ENCODE measurements at places on chromosomes 16 and 17. TPM values are rescaled to one million over a fixed set of nuclear protein-coding genes. Genes with fewer than 3 reads are reported as not detected.

Gene HSF4
- total RNA-seq: 5.5 TPM

Gene C17orf67
- 2.6 TPM for total RNA-seq

- no peak for DNase-seq
- H3K4me1 ChIP-seq: no peaks in the 10 kb centered on the region
- no peaks in the 10 kb centered on the region for H3K27me3 ChIP-seq
- H3K27ac ChIP-seq: no peak overlapping the region
- H3K36me3 ChIP-seq: peaks cover 5% of the 10 kb centered on the region
These were observed 38.5 kb downstream of the VPS53 start for GRCh38 chr17:676060-676700.

Gene ZNRF1
- 25.9 TPM for total RNA-seq

DNA sequence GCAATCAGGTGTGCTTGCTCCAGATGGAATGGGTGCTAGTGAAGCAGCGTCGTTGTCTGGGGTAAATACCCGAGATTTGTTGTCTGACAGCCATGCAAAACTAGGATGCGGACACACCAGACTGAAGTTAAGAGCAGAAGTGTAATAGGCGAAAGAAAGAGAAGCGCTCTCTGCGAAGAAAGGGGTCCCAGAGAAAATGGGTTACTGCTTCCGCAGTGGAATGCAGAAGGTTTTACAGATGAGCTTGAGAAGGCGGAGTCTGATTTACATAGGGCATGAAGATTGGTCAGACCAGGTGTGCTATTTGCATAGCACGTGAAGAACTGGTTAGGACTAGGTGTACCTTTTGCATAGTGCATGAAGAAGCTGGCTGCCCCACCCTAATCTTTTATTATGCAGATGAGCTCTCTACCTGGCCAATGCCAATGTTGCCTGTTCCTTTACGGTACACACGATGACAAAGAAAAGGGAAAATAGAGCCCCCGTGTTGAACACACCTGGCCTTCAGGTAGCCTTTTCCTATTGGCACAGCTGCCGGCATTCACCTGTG lies 32.0 kb upstream of the SNN start:
- DNase-seq: no peak
- H3K27me3 ChIP-seq: no peaks in the 10 kb centered on the region
- H3K4me3 ChIP-seq: no peak overlapping the region

GRCh38 chr16:67394155-67395104 lies 1.1 kb upstream of the TPPP3 start:
- H3K4me3 ChIP-seq: no peak overlapping the region
- no peak for DNase-seq
- peaks cover 6% of the 10 kb centered on the region for H3K27me3 ChIP-seq
- no peaks in the 10 kb centered on the region for H3K4me1 ChIP-seq
- H3K27ac ChIP-seq: no peak overlapping the region
- H3K36me3 ChIP-seq: no peaks in the 10 kb centered on the region

DNA sequence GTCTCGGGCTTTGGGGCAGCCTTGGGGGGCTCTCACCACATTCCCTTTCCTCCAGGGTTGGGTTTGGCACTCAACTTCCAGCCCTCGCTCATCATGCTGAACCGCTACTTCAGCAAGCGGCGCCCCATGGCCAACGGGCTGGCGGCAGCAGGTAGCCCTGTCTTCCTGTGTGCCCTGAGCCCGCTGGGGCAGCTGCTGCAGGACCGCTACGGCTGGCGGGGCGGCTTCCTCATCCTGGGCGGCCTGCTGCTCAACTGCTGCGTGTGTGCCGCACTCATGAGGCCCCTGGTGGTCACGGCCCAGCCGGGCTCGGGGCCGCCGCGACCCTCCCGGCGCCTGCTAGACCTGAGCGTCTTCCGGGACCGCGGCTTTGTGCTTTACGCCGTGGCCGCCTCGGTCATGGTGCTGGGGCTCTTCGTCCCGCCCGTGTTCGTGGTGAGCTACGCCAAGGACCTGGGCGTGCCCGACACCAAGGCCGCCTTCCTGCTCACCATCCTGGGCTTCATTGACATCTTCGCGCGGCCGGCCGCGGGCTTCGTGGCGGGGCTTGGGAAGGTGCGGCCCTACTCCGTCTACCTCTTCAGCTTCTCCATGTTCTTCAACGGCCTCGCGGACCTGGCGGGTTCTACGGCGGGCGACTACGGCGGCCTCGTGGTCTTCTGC lies 8.4 kb downstream of the SLC16A3 start:
- peaks cover 68% of the 10 kb centered on the region for H3K4me1 ChIP-seq
- no peak overlapping the region for H3K4me3 ChIP-seq
- DNase-seq: no peak
- peaks cover 4% of the 10 kb centered on the region for H3K36me3 ChIP-seq
- H3K27me3 ChIP-seq: no peaks in the 10 kb centered on the region
- no peak overlapping the region for H3K27ac ChIP-seq

Gene CDK5R1
- total RNA-seq: 26.7 TPM

- H3K4me3 ChIP-seq: no peak overlapping the region
- no peak overlapping the region for H3K27ac ChIP-seq
- DNase-seq: no peak
- no peaks in the 10 kb centered on the region for H3K4me1 ChIP-seq
- no peaks in the 10 kb centered on the region for H3K36me3 ChIP-seq
These were observed 1.1 kb upstream of the CRHR1 start for GRCh38 chr17:45782889-45783592.

DNA sequence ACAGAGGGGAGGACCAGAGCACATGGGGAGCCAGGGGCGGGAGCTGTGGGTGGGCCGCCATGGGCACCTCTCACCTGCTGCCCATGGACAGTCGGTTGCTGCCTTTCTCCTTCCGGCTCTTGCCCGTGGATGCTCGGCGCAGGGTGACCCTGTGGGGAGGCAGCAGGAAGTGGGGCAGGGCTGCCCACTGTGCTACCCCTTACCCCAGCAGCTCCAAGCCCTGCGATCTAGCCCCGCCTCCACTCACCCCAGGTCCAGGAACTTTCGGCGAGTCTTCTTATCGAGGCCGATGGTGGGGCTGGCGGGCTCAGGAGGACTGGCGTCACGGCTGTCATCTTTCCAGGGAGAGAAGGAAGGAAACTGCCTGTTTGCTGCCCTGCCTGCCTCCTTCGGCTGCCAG lies 14.2 kb downstream of the SAMD14 start:
- peaks cover 6% of the 10 kb centered on the region for H3K27me3 ChIP-seq
- no peaks in the 10 kb centered on the region for H3K4me1 ChIP-seq
- no peak overlapping the region for H3K27ac ChIP-seq
- no peak for DNase-seq

- no peak for DNase-seq
- H3K4me1 ChIP-seq: no peaks in the 10 kb centered on the region
- no peaks in the 10 kb centered on the region for H3K36me3 ChIP-seq
- no peaks in the 10 kb centered on the region for H3K27me3 ChIP-seq
- H3K27ac ChIP-seq: no peak overlapping the region
- H3K4me3 ChIP-seq: no peak overlapping the region
These were observed 8.1 kb downstream of the HSF5 start for GRCh38 chr17:58480090-58480489.

- no peak for DNase-seq
- H3K4me1 ChIP-seq: no peaks in the 10 kb centered on the region
- H3K27me3 ChIP-seq: no peaks in the 10 kb centered on the region
- no peaks in the 10 kb centered on the region for H3K36me3 ChIP-seq
- no peak overlapping the region for H3K27ac ChIP-seq
- H3K4me3 ChIP-seq: no peak overlapping the region
These were observed 1507.4 kb downstream of the CDH11 start for GRCh38 chr16:63614429-63614828.

- no peak overlapping the region for H3K27ac ChIP-seq
- H3K27me3 ChIP-seq: no peaks in the 10 kb centered on the region
- no peaks in the 10 kb centered on the region for H3K4me1 ChIP-seq
- no peaks in the 10 kb centered on the region for H3K36me3 ChIP-seq
- no peak for DNase-seq
- H3K4me3 ChIP-seq: no peak overlapping the region
These were observed 29.9 kb upstream of the IRX6 start for GRCh38 chr16:55294129-55294528.

Gene ITGAX
- 30.0 TPM for total RNA-seq

Gene RAB11FIP4
- 27.0 TPM for total RNA-seq

- H3K27ac ChIP-seq: no peak overlapping the region
- no peaks in the 10 kb centered on the region for H3K4me1 ChIP-seq
- H3K36me3 ChIP-seq: no peaks in the 10 kb centered on the region
- no peak for DNase-seq
- no peak overlapping the region for H3K4me3 ChIP-seq
These were observed 11.4 kb downstream of the MTSS2 start for GRCh38 chr16:70674221-70675014.

Gene SCGB1C2
- not detected for total RNA-seq

DNA sequence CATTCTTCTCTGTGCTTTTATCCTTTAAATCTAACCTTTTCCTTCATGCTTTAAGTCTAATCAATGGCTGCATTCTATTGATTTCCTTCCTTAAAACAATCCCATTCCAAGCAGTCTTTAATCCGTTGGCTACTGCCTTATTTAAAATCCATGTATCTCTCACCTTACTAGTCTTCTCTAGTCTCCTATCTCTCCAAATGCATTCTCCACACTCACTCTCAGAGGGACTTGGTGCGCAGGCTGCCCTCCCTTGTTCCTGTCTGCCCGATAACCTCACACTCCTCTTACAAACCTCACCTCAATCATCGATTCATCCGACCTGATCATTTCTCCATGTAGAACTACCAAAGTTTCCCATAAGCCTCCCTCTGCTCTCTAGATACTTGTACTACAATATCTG lies 23.1 kb downstream of the PSMD12 start:
- H3K4me1 ChIP-seq: no peaks in the 10 kb centered on the region
- H3K27me3 ChIP-seq: no peaks in the 10 kb centered on the region

- no peaks in the 10 kb centered on the region for H3K27me3 ChIP-seq
- no peaks in the 10 kb centered on the region for H3K36me3 ChIP-seq
- DNase-seq: peak; percentile 69
- H3K27ac ChIP-seq: peak overlapping the region; percentile 77
- peaks cover 45% of the 10 kb centered on the region for H3K4me1 ChIP-seq
These were observed 9.6 kb downstream of the IL32 start for GRCh38 chr16:3074860-3075522.

Gene SPNS3
- total RNA-seq: 2.3 TPM

DNA sequence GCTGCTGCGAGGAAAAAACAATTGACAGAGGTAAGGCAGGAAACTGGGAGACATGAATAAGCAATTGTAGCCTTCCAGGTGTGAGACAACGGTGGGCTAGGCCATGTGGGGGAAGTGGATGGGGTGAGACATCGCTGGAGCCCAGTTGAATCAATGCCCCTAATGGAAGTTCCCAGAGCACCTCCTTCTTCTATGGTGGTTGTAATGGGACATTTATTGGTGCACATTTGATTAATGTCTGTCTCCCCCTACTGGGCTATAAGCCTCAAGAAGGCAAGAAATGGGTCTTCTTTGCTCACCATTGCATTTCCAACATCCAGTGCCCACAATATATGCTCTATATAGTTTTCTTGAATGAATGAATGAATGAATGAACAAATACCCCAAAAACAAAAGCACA lies 22.7 kb upstream of the CD300E start:
- H3K27ac ChIP-seq: no peak overlapping the region
- H3K27me3 ChIP-seq: no peaks in the 10 kb centered on the region
- no peaks in the 10 kb centered on the region for H3K36me3 ChIP-seq
- DNase-seq: no peak

Gene EVI2B
- total RNA-seq: 51.0 TPM

GRCh38 chr16:48057048-48057447 lies 98.7 kb downstream of the ABCC12 start:
- no peaks in the 10 kb centered on the region for H3K4me1 ChIP-seq
- no peak overlapping the region for H3K4me3 ChIP-seq
- no peaks in the 10 kb centered on the region for H3K27me3 ChIP-seq
- H3K36me3 ChIP-seq: no peaks in the 10 kb centered on the region

DNA sequence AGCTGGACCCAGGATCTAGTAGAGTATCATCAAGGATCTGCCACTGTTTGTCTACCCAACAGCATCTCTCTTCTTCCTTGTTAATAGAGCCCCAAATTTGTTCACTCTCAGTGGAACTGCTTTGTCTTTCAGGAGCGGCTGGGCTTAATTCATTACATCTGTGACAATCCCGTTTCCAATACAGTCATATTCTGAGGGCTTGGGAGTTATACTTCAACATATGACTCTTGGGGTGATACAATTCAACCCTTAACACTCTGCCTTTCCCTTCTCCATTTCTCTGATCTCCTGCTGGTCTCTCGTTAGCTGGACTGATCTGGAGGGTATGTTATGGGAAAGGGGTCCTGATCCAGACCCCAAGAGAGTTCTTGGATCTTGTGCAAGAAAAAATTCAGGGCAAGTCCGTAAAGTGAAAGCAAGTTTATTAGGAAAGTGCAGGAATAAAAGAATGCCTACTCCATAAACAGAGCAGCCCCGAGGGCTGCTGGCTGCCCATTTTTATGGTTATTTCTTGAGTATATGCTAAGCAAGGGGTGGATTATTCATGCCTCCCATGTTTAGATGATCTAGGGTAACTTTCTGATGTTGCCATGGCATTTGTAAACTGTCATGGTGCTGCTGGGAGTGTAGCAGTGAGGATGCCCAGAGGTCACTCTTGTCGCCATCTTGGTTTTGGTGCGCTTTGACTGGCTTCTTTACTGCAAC lies 42.4 kb downstream of the IQCK start:
- no peaks in the 10 kb centered on the region for H3K4me1 ChIP-seq
- no peaks in the 10 kb centered on the region for H3K27me3 ChIP-seq
- H3K27ac ChIP-seq: no peak overlapping the region
- H3K36me3 ChIP-seq: no peaks in the 10 kb centered on the region
- H3K4me3 ChIP-seq: no peak overlapping the region

GRCh38 chr17:79657036-79657435 lies 46.2 kb upstream of the RBFOX3 start:
- no peak for DNase-seq
- no peak overlapping the region for H3K27ac ChIP-seq
- no peak overlapping the region for H3K4me3 ChIP-seq

GRCh38 chr16:24973809-24974461 lies 41.2 kb downstream of the ARHGAP17 start:
- no peaks in the 10 kb centered on the region for H3K27me3 ChIP-seq
- H3K27ac ChIP-seq: no peak overlapping the region
- no peak for DNase-seq
- peaks cover 77% of the 10 kb centered on the region for H3K36me3 ChIP-seq
- H3K4me1 ChIP-seq: peaks cover 64% of the 10 kb centered on the region

DNA sequence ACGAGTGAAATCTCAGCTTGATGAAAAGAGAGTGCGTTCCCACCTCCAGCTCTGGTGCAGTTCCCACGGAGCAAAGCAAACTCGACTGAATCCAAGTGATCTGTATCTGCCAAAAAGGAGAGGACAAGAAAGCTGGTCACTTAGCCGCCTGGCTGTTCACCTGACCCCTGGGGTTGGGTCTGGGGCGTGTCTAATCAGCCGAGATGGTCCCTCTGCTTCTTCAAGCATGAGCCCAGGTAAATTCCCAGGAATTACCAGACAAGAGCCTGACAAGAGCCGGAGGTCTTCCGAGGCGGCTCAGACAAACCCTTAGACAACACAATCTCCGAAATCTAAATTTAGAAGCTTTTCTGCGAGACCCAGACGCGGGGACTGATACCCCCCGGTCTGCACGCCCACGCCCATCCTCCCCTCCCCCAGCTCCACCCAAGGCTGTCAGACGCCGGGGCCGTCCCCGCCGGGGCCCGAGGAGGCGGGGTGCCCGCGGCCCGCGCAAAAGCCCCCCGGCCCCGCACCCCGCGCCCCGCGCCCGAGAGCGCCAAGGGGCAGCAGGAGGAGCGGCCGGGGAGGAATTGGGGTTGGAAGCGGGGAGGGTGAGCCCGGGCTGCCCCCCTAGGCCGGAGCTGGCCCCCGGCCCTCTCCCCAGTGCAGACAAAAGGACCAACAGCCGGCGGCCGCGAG lies 674 bp downstream of the ZNF821 start:
- H3K4me3 ChIP-seq: peak overlapping the region; percentile 92
- H3K4me1 ChIP-seq: peaks cover 12% of the 10 kb centered on the region
- no peak for DNase-seq
- H3K27ac ChIP-seq: peak overlapping the region; percentile 71

Gene TNFRSF13B
- 161 TPM for total RNA-seq

Data from GM12878 (cell line).